Left ventricle myocardium superior (tissue), 1 donor: ENCODE measurements at places on chromosomes 1 and 21. TPM values are rescaled to one million over a fixed set of nuclear protein-coding genes. Genes with fewer than 3 reads are reported as not detected.
A peak's percentile ranks its signal among the peaks of the same experiment; 100 is the strongest.

The C1orf87 gene
- not detected for total RNA-seq

The C1QA gene
- 86.5 TPM for total RNA-seq

The MIXL1 gene
- total RNA-seq, result not detected

The CHODL gene
- 0.20 TPM for total RNA-seq

The FAM72D gene
- total RNA-seq, result not detected

The TNFRSF25 gene
- total RNA-seq, result 10.8 TPM

The FNDC5 gene
- total RNA-seq, result 156 TPM

- DNase-seq, result peak; percentile 95
These were observed at the start of gene FOXJ3 for GRCh38 chr1:42335050-42335808. TSS of gene FOXJ3 (minus strand) at chr1:42335235. CDS start at chr1:42311093, 24,142 bp downstream.

DNA sequence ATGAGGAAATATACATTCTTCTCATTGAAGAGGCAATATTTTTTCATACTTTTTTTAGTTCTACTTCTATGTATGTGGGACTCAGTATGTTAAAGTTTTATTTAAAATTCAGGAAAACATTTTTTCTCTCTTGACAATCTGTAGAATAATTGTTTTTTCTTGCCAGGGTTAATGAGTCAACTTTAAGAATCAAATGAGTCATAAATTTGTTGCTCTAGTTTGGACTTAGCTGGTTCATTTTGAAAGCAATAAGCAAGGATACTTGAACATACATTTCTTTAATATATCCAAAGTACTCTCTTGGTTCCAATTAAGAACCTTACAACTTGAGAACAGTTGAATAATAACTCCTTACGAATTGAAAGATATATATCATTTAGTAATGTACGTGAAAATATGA, 1145.3 kb upstream of the B3GALT2 start:
- DNase-seq, result no peak

- no peak for DNase-seq
These were observed 7.6 kb upstream of the DDI2 start for GRCh38 chr1:15609631-15610030.

DNA sequence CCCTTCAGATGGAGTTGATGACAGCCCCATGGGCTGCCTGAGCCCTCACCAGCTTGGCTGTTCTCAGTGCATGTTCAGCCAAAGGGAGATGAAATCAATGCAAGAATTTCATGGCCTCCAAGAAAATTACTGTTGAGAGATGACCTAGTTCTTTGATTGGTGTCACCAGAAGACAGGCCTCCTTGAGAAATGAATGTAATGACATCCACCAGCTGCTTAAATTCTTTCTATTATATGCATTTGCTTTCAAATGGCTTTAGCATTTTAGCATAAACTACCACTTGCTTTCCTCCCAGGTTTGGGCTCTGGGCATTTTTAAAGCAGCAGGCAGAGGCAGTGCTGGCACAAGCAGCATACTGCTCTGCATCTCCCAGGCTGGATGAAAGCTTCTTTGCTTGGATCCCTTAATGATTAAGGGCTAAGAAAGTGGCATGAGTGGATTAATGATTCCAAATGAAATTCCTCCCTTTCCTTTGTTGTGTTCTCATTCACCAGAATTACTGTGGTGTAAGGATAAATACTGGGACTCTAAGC, 278.4 kb downstream of the ZNF326 start:
- DNase-seq, result no peak

DNA sequence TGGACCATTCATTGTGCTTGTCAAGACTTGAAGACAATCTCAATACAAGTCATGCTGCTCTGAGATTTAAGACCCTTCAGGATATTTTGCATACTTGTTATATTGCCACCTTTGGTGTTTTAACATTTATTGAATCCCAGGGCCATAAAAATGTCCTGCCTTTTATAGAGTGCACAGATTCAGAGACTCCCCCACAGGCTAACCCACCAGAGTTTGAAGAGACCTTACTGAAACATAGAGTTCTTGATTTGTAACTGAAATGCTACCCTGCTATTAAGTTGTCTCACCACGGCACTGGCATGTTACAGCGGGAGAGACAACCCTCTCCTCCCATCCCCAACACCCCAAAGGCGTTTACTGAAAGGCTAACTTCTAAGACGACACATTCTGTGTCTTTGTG, 313.9 kb upstream of the USP24 start:
- DNase-seq, result no peak

DNA sequence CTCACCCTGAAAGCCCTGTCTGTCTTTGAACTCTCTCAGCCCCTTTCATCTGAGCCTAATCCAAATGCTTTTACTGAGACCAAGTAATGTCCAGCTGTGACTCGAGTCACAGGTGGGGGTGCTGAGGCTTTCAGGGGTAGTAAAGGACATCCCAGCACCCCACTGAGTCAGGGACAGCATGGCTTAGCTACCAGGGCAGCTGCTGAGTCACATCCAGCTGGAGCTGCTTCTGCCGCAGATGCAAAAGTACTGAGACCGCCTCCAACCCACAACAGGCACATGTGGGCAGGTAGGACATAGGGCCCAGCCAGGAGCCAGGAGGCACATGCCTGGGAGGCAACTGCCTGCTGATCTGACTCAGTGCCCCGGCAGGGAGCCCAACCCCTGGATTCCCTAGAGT, 6.7 kb upstream of the VSIG8 start:
- no peak for DNase-seq

- DNase-seq, result no peak
These were observed 11.3 kb upstream of the UCK2 start for GRCh38 chr1:165816157-165816556.

- no peak for DNase-seq
These were observed 205.8 kb upstream of the LYPLAL1 start for GRCh38 chr1:218967836-218968235.

GRCh38 chr1:227576189-227576588, 12.8 kb downstream of the ZNF678 start:
- DNase-seq, result no peak

DNA sequence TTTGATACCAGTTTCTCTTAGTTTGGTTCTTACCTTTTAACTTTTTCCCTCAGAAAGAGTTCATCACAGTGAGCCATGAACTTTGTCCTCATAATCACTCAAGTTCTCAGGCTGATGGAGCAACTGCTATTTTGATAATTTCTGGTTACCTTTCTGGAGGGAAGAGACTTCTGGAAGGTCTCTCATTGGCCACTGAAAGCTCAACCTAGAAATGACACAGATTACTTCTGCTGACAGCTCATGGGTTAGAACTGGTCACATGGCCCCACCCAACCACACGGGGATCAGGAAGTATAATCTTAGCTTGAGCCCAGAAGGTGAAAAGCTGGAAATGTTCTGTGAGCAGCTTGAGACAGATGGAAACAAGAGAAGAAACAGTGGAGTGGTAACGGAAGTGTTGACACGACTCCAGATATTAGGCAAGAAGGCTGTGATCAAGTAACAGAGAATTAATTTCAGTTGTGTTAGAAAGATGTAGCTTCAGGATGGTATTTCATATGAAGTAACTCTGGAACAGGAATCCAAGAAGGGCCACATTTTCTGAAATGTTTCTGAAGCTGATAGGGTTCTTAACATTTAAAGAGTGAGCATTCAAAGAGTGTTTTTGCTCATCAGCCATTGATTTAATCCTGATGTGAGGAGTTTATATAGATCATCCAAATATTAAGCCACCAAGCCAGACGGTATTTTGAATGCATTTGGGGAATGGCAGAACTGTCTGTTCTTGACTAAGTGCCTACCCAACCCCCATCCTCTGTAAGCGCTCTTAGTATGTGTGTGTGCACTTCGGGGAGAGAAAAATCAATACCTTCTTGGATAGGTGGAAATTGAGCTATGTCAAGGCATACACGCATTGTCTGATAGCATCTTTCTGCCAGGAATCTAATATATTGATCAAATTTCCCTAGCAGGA, 21.9 kb upstream of the XPR1 start:
- DNase-seq, result no peak

GRCh38 chr1:168963601-168964000, 142.9 kb upstream of the ATP1B1 start:
- no peak for DNase-seq

DNA sequence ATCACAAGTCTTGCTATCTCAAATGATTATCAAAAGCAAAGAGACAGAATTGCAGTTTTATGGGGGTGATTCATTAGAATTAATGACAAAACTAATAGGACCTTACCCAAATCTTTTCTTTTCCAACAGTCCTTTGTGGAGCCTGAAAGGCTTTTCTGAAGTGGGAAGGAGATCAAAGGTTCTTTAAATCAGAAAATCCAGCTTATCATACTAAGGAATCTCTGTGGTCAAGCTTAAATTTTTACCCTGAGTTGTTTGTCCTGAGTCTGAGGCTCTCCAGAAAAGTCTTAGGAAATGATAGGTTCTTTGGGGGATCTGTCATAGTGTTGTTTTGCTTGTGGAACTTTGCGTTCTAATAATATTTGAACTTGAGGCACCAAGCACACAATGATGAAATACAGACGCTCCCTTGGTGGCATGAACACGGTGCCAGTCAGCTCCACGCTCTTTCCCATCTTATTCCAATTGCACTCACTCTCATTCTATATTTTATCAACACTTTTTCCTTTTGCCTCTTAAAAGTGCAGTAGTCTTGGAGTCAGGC, 38.0 kb upstream of the COL24A1 start:
- no peak for DNase-seq

DNA sequence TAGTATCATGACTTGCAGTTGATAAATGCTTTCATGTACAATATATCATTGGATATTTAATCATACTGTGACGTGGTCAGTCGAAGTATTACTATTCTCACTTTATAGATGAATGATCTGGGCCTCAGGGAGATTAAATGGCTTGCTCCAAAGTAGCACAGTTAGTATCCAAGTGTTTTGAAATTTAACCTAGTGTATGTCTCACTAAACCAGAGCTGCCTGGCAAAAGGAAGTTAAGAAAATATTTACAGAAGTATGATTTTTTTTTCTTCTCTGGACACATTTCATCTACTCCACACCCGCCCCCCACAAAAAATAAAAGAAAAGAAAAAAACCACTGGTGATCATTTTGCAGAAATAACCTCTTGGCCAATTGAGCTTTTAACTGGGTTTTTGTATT, 71.9 kb upstream of the CXADR start:
- DNase-seq, result no peak

- DNase-seq, result no peak
These were observed 33.9 kb downstream of the CSF1 start for GRCh38 chr1:109944541-109944940.

GRCh38 chr1:243917177-243917862, 67.3 kb upstream of the AKT3 start:
- peak; percentile 40 for DNase-seq

GRCh38 chr1:209587789-209588188, 4.3 kb downstream of the CAMK1G start:
- no peak for DNase-seq

DNA sequence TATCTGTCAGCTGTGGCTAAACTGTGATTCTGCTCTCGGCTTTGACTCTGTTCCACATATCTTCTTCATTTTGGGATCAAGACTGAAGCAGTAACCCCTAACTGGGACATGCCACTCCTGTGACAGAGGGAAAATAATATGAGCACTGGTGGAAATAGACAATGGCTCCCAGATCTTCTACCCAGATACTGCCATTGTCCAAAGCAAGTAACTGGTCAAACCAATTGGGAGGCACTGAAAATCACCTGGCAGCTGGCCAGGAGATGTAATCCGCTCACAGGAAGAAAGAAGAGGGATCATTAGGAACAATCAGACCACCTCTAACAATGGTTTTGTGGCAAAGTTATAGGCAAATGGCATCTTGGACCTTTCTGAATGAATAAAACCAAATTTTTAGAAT, 10.7 kb downstream of the SNX7 start:
- no peak for DNase-seq

DNA sequence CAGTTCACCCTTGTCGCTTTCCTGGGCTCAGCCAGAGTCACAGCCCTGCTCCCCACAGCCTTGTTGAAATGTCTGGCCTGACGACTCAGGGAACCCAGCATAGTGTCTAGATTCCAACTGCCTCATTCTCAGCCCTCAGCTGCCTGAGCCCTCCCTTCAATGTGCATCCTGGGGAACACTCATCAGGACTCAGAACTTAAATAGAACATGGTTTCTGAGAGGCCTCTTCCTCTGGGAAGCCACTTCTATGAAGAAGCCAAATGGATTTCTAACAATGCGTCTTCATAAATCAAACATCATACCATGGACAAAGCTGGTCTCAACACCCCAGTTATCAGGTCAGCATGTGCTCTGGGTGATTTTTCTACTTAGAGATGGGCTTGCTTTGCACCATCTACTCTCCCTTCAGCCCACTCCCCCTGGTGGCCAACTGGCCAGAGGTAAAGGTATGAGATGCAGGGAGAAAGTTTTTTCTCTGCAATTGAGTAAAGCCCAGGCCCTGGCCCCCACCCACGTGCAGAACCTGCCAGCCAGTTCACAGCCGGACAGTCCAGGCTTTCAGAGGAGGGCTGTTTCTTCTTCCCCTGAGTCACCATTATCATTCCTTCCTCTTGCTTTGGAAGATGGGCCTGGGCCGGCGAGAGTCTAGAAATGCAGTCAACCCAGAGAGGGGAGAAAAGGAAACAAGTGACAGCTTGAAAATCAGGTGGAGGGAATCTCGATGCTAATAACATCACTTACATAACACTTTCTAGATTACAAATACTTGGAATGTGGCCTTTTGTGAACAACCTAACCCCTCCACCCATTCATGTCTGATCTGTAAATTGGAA, 32.1 kb downstream of the CD244 start:
- DNase-seq, result peak; percentile 67

GRCh38 chr1:117828201-117828600, 101.2 kb downstream of the GDAP2 start:
- peak; percentile 84 for DNase-seq

GRCh38 chr1:164806531-164806930, 247.5 kb downstream of the PBX1 start:
- DNase-seq, result no peak

DNA sequence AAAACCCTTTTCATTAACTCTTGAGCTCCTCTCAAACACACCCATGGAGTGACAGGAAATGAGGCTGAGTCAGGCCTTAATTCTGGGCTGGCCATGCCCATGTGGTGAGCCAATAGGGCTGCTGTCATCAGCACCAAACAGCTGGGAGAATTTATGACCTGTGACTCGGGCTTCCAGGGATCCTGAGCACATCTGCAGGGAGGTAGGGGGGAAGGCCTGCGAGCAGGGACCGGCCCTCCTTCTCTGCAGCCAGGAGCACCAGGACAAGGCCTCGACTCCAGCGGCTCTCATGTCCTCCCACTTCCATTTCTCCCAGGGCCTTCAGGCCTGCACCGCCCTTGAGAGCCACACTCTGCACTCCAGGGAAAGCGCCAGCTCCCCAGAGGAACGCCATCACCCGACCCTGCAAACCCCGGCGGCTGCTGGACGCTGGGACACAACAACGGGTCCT, 14.6 kb downstream of the RIPK4 start:
- no peak for DNase-seq

- DNase-seq, result no peak
These were observed 10.0 kb downstream of the NCSTN start for GRCh38 chr1:160353223-160353622.

DNA sequence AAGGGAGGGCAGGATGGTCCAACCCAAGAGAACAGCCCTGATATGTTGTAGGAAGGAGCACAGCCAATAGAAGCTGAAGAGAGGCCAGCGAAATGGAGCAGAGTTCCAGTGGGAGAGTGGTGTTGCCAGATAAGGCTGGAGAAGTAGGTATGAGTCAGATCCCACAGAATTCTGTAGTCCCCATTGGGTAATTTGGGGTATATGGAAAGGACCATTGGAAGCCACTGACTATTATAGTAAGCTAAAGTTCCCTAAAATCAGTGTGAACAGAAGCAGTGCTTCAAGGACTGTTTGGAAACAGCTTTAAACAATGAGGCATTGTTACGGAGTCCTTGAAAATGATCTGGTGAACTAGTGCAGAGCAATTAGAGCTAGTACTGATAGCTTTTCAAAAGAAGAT, 63.0 kb downstream of the DISP1 start:
- no peak for DNase-seq
